Activated T-helper 1 cell treated with anti-CD3 and anti-CD28 coated beads, Interleukin-2, amount 50 U/mL, for 16 hours (primary cell): ENCODE measurements at places on chromosomes 2 and 18.

DNA sequence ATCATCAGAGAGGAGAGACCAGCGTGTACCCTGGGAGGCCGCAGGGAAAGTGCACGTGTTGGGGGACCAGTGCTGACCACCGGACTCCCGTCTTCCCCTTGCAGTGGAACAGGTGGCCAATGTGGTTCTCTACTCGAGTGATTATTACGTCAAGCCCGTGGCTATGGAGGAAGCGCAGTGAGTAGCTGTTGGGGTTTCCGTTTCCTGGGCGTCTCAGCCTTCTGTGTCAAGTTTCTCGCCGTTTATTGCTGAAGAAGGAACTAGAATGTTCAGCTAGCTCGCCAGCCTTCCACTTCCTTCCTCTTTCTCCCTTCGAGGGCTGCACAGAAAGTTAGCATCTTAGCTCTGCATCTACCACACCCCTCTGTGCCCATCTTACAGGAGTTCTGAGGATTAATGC is 22.8 kb upstream of the DGKD start:
- DNase-seq: peak; percentile 52

- no peak for DNase-seq
Observed at GRCh38 chr2:171957061-171957460, 34.8 kb downstream of the HAT1 start.

DNA sequence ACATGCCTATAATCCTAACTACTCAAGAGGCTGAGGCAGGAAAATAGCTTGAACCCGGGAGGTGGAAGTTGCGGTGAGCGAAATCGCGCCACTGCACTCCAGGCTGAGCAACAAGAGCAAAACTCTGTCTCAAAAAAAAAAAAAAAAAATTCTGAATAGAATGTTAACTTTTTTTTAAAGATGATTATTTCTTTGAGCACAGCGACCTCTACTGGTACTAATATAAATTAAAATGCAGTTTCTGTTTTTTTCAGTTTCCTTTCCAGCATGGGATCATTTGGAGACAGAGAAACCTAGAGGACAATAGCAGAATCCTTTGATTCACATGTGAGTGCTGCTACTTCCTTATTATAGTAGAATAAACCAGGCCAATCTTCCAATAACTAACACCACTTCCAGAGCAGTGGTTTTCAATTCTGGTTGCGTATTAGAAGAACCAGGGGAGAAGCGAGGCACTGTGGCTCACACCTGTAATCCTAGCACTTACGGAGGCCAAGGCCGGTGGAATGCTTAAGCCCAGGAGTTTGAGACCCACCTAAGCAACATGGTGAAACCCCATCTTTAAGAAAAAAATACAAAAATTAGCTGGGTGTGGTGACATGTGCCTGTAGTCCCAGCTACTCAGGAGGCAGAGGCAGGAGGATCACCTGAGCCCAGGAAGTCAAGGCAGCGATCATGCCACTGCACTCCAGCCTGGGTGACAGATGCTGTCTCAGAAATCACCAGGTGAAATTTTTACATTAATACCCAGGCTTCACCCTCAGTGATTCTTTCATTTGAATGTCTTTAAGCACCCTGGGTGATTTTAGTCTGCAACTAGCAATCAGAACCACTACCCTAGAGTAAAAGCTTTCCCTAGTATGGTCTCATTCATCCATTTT is 10.1 kb downstream of the SRSF7 start:
- DNase-seq: no peak

- DNase-seq: no peak
Observed at GRCh38 chr2:144389151-144389929, 130.6 kb downstream of the ZEB2 start.

- DNase-seq: no peak
Observed at GRCh38 chr18:62717925-62718800, 2.8 kb downstream of the PHLPP1 start.

GRCh38 chr2:231646476-231646875 is 53.8 kb downstream of the TEX44 start:
- no peak for DNase-seq

DNA sequence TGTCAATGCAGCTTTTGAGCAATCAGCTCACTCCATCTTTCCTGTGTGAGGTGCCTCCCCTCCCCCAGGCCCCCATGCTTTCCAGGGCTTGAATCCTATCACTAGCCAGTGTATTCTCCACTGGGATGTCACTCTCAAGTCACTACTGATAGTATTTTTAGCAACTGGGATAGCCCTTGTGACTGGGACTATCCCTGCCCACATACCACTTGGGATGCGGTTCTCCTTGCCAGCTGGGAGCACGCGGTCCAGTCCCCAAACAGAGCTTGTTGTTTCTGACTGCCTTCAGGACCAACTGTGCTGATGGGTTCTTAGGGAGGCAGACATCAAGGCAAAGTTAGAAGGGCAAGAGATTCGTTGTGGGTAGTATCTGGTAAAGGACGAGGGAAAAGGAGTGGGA is 134.9 kb downstream of the FAM161A start:
- no peak for DNase-seq

GRCh38 chr2:234275515-234275914 is 221.4 kb downstream of the ARL4C start:
- DNase-seq: no peak

DNA sequence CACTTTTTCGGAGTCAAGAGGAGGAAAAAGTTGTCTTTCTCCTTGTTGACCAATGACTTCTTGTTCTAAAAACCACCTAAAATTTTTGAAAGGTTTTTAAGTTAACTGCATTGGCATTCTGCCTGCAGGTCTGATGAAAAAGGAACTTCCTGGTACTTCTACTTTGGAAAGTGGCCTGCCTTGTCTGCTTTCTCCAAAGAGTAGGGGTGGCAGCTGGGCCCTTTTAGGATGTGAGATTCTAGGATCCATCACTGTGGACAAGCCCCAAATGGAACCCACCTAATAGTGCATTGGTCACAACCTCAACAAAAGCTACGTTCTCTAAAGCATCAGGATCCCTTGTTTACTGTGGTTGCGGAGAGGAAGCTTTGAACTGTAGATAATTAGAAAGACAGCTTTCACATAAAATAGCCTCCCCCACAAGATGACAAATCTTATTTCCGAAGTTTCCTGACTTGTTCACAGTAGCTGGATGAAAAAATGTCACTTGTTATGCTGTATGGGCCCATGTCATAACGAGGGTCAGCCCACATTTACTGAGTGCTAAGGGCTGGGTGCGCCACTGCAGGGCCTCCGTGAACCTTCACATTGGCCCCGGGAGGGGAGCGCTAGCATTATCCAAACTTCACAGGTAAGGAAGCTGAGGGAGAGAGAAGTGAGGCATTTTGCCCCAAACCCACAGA is 17.4 kb downstream of the ASPRV1 start:
- DNase-seq: no peak

DNA sequence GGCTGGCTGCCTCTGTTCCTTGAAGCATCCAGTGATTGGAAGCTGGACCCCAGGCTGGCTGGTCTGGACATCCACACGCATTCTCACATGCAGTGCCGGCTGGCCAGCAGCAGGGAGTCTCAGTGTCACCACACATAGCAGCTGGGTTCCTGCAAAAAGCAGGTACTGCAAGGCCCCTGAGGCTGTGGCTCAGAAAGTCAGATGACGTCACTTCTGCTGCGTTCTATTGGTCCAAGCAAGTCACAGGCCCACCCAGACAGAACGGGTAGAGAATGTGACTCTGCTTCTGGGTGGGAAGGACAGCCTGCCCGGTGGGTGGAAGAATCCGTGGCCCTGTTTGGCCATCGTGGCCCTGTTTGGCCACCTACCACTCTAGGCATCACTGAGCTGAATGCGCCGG is 51.3 kb upstream of the SPP2 start:
- DNase-seq: no peak

- no peak for DNase-seq
Observed at GRCh38 chr2:200435379-200435778, 74.5 kb downstream of the KCTD18 start.

DNA sequence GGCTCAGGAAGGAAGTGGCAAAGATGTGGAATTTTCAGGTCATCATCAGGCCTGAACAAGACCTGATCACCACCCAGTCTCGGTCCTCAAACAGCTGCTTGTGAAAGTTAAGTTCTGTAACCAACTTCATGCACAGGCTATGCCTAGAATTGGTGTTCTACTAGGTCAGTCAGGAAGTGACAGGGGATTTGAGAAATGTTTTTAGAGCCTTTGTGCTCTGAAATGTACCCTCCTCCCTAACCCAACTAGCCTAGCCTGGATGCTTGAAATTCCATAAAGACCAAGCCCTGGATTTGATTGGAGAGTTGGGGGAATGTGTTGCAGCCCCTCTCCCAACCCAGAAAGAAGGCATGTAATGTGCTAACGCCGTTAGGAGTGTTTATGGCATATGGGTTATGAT is 63.3 kb downstream of the TGOLN2 start:
- no peak for DNase-seq

- DNase-seq: no peak
Observed at GRCh38 chr2:92073815-92074548, 2797.2 kb upstream of the TEKT4 start.

DNA sequence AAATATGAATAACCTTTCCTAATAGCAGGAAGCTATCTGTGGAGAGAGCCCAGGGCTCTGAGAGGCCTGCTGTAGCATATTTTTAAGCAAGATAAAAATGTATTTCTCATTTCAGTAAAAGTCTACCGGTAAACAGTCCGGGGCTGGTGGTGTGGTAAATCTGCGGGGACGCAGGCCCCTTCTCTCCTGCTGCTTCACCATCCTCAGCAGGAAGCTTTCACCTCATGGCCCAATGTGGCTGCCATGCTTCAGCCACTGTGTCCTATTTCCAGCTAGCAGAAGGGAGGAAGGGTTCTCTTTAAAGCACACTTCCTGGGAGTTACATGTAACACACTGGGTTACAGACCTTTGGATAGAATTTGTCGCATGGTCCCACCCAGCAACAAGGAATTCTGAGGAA is 79.5 kb upstream of the ODC1 start:
- DNase-seq: no peak

DNA sequence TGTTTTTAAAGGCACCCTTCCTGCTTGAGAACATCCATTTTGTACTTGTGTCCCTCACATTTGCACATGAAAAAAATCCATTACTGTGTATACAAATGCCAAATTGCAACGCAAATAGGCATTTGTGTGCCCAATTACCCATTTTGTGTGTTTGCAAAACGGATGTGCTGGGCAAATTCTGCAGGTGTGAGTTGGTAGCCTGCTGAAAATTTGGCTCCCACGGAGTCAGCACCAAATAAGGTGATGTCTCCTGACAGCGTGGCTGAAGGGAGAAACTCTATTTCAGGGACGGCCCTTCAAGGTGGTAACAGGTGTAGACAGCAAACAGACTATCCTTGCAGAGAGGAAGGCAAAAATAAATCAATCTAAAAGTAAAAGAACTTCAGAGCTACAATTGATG is 661.1 kb downstream of the BCL11A start:
- DNase-seq: no peak

DNA sequence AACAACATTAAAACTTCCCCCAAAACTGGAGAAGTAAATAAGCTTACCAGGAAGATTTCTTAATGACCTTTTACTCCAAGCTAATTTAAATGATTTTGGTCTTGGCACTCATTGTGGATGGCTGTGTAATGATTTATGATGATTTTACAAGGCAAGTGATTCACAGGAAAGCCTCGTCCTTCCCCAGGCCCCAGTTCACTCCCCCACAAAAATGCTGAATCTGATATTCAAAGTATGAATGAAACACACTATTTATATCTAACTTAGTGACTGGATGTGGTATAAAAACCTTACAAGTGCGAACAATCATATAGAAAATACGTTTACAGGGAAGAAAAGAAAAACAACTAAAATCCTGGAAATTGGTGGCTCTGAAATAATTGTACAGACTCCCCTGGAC is 49.8 kb downstream of the ZNF516 start:
- no peak for DNase-seq

DNA sequence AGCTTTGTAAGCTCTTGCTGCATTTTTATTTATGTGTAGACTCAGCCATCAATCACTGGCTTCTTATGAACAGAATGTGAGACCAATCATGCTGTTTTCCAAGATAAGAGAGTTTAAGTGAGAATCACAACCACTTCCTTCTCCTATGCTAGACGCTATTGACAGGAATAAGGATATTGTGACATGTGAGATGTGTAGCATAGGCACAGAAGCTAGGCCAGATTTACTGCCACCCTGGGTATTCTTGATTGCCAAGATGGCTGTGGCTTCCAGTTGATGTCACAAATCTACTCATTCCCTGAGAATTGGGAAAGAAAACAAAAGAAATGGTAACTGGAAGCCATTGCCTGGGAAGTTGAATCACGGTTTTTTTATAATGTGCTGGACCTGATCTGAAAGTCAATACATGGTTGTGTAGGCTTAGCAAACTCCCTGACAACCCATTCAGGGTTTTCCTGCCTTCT is 49.9 kb downstream of the RAB27B start:
- no peak for DNase-seq

DNA sequence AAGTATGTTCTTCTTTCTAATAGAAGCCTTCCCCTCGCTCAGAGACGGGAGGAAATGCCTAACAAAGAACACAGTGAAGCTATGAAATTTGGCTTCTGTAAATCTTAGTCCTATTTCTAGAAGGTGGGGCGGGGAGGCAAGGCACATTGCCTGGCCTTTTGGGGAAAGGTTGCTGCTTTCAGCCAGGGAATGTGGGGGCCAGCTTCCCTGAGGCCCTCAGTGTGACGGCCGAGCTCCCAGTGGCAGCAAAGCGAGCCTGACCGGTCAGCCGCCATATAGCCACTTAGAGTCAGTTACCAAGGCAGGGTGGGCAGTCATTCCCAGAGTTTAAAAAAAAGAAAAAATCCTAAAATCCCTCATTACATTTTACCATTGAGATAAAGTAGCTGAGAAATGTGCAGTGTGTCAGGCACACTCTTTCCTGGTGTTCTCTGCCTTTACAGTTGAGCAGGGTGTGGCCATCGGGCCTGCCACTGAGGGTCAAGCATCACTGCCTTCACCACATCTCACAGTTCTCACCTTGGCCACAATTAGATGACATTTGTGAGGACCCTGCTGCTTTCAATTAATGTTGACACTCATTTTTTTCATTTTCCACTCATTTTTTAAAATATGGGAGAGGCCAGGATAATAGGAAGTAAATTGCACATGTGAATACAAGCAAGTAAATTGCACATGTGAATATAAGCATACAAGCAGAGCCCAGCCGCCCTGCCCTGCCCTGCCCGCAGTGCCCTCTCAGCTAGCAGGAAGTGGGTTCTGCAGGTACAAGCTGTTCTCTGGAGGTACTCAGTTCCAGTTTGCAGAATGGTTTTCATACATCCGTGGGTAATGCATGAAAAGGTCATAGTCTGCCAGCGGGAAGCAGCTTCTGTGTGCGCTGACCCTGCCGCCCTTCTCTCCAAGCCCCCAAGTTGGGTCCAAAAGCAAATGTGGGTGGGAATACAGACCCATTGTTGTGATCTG is 76.9 kb downstream of the WDSUB1 start:
- peak; percentile 23 for DNase-seq

- DNase-seq: no peak
Observed at GRCh38 chr2:11411768-11412448, 54.1 kb downstream of the E2F6 start.

DNA sequence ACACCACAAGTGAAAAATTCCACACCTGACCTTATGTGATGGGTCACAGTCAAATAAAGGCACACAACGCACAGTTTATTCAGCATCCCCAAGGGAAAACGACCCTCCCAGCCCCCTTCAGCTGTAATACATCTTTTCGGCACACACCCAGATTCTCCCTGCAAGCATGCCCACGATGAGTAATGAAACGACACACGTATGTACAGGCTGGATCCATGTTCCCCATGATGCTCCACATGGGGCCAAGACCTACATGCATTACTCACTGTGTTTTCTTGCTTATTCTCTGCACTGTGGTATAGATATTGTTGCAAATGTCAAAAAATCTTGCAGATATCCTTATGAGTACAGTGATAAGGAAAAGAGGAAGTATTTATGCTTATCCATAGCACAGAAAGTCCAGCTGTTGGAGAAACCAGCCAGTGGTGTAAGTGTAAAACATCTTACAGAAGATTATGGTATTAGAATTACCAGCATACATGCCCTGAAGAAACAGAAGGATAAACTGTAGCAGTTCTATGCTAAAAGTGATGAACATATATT is 32.5 kb upstream of the SGPP2 start:
- DNase-seq: no peak
